ENCODE measurements at places on chromosomes 6 and 20.

- DNase-seq: no peak
These were observed 1028.3 kb upstream of the EYS start for GRCh38 chr6:66735106-66735890.

DNA sequence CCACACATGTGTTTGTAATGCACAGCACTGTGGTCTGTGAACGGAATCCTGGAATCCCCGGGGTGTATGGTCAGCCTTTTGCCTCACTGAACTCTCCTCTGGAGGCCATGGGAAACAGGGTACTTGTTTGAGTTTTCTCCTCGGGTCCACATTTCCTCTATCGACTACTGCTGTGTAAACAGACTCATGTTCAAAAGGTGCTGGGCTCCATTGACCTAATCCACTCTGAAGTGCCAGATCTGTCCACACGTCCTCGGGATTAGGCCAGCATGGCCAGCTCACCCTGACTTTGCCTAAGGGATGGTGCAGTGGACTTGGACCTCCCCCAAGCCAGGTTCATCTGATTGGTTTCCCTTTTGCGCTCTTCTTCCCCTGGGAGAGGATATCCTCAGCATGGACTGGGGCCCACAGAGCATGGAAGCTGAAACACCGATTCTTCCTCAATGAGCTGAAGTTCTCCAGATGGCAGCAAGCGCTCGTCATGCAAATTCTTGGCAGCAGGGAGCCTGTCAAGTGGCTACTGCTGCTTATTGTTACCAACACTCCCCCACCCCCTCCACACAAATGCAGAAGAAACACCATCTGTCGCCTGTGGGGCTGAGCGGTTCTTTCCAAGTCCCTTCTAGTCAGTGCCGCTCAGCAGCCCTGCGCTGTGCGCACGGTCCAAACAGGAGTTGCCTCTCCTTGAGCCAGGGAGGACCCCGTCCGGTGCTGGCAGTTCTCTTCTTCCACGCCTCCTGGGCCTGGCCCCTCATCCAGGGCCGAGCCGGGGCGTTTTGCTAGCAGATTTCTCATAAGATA, 292.6 kb upstream of the MARCKS start:
- no peak for DNase-seq

DNA sequence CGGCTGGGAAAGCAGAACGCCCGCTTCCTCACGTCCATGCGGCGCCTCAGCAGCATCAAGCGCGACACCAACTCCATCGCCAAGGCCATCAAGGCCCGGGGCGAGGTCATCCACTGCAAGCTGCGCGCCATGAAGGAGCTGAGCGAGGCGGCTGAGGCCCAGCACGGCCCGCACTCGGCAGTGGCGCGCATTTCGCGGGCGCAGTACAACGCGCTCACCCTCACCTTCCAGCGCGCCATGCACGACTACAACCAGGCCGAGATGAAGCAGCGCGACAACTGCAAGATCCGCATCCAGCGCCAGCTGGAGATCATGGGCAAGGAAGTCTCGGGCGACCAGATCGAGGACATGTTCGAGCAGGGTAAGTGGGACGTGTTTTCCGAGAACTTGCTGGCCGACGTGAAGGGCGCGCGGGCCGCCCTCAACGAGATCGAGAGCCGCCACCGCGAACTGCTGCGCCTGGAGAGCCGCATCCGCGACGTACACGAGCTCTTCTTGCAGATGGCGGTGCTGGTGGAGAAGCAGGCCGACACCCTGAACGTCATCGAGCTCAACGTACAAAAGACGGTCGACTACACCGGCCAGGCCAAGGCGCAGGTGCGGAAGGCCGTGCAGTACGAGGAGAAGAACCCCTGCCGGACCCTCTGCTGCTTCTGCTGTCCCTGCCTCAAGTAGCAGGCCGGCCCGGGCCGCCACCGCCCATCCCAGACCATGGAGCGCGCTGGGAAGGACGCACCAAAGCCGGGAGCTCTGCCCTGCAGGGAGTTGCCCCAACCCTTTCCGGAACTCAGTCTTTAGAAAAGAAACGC, 36.7 kb downstream of the STX11 start:
- DNase-seq: no peak

DNA sequence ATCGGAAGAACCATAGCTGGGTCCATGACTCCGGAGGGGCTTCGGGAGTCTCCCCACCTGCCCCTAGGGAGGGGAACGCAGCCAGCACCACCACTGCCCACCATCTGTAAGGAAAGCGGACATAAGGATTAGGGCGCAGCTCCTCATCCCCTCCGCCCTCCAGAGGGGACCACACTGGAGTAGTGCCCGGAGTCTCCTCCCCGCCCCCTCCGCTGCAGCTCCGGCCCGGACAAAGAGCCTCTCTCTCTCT, 628 bp downstream of the SLC35B2 start:
- DNase-seq: no peak

- no peak for DNase-seq
These were observed 1.2 kb downstream of the EYA2 start for GRCh38 chr20:46895906-46896242.

DNA sequence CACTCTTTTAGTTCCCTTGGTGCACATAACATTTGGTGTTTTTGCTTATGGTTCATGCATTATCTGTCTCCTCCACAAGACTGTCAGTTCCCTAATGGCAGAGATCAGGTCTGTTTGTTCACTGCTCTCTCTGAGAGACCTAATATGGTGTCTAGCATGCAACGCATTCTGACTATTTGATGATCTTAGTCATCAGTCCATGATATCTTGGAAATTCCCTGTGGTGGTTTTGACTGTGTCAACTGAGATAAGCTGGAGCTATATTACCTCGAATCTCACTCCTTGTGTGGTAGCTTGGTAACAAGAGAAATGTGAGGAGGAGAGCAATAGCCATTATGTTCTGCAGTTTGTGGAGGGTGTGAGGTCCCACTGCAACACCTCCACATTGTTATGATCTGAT, 229.8 kb downstream of the FRK start:
- no peak for DNase-seq

- no peak for DNase-seq
These were observed 214.8 kb upstream of the MOCS1 start for GRCh38 chr6:40148882-40149573.

DNA sequence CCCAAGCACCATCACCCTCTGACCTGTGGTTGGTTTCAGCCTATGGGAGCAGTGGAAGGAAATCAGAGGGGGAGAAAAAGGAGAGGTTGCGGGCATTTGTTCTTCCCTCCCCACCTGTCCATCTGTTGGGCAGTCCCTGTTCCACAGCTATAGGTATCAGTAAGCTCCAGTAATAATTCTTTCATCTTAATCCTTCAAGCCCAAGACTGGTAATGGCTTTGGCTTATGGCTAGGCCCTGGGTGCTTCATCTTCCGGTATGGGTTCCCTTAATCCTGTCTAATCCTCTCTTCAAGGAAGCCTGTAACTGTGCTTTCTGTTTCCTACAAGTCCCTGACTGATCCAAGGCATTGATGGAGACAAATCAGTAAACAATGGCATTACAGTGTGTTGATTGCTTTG, 42.2 kb upstream of the STK35 start:
- no peak for DNase-seq

DNA sequence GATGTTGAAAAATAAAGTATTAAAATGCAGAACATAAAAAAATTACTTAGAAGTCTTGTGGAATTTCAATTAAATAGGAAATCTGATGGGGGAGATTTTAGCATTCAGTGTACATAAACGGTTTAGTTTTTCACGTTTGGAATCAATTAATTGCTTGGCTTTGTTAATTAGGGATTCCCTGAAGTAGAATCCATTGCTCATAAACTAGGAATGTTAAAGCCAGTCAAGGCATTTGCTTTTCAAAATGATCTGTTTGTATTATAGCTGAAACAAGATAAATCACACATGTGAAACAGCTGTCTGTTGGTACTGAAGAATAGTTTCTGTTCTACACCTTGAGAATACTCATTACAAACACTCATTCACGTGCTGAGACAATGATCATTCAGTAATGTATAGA, 297.9 kb downstream of the TBC1D7 start:
- no peak for DNase-seq

Data from activated CD4-positive, alpha-beta T cell treated with anti-CD3 and anti-CD28 coated beads, Interleukin-2, Interleukin-4, amounts not matched to agents 100 ng/mL and 50 ng/mL, durations not matched to agents 16 hours and 8 hours (primary cell).